Esophagus squamous epithelium (tissue), 5 donors: ENCODE measurements at places on chromosomes 6 and 20. TPM values are rescaled to one million over a fixed set of nuclear protein-coding genes. Genes with fewer than 3 reads are reported as not detected.

DNA sequence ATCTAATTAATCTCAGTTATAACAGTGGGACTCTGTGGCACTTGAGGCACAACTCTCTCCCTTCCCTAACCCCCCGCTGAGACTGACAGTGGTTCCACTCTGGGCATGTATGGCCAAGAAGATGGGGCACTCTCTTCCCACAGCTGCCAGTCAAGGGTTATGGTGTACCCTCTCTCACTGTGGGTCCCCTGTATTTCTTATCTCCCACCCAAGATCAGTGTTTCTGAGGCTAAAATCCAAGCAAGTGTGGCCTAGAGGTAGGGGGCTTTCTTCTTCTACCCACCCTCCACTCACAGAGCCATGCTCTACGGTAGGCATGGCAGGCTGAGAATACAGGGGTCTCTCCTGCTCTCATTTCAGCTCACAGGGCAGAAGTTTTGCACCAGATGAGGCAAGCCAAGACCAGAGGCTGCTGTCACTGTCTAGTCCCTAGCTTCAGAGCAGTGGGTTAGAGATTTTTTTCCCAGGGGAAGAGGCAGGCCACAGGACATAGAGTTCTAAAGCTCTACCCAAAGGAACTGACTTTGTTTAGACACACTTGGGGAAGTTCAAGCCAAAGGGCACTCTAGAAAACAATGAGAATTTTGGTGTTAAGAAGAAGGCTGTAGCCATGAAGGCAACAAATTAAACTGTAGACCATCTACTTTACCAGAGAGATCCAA, 31.7 kb upstream of the HINT3 start:
- DNase-seq: no peak

GRCh38 chr6:408599-409102, 17.1 kb downstream of the IRF4 start:
- no peak for DNase-seq

DNA sequence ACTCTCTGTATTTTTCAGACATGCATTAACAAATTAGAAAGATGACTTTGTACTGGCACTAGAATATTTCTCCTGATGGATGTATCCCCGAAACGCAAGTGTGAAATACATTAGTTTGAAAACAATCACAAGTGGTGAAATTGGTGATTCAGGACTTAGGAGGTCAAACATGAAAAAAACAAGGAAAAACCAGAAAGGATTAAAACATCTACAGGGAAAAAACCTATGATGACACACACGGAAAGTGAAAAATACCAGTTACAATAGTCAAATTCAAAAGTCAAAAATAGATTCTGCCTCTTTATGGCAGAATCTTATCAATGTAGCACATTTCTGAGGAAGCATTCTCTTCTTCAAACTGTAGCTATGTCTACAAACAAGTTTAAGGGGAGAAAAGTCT, 129.0 kb upstream of the SGK1 start:
- DNase-seq: no peak

The RAB44 gene
- not detected for total RNA-seq

The CLPSL1 gene
- total RNA-seq: not detected

DNA sequence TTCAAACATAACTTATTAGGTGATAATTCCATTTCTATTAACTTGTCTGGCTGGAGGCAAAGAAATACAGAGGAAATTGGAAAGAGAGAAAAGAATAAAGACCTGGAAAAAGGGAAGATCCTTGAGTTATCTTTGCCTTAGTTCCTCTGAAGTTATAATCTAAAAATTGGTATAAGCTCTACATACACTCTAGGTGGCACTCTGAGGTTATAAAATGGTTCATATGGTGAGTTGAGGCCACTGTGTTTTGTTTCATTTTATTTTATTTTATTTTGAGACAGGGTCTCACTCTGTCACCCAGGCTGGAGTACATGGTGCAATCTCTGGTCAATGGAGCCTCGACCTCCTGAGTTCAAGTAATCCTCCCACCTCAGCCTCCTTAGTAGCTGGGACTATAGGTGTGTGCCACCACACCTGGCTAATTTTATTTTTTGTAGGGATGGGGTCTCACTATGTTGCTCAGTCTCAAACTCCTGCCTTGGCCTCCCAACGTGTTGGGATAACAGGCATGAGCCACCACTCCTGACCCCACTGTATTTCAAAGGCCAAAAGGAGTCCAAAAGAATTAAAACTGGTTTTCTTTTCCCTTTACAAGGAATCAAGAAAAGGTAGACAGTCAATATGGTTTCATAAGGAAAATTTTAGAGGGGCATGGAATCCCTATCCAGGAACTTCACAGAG, 19.4 kb downstream of the GPX6 start:
- no peak for DNase-seq

The CTAGE9 gene
- not detected for total RNA-seq

GRCh38 chr20:39640147-39640546, 678.0 kb downstream of the DHX35 start:
- DNase-seq: no peak

DNA sequence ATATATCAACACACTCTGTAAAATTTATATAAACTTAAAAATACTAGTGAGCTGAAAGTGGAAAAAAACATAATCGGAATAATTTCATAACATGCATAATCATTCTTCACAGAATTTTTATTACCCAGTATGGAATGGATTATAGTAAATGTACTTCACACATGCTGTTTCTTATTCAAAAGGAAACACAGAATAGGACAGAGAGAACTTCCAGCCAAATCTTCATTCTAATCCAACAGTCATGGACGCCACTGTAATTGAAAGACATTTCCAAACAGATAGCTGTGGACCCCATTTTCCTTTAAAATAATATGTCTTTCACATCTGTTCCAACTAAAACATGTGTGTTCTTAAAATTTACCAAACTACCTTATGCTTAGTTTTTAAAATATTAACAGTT, 126.6 kb upstream of the RUNX2 start:
- DNase-seq: no peak

DNA sequence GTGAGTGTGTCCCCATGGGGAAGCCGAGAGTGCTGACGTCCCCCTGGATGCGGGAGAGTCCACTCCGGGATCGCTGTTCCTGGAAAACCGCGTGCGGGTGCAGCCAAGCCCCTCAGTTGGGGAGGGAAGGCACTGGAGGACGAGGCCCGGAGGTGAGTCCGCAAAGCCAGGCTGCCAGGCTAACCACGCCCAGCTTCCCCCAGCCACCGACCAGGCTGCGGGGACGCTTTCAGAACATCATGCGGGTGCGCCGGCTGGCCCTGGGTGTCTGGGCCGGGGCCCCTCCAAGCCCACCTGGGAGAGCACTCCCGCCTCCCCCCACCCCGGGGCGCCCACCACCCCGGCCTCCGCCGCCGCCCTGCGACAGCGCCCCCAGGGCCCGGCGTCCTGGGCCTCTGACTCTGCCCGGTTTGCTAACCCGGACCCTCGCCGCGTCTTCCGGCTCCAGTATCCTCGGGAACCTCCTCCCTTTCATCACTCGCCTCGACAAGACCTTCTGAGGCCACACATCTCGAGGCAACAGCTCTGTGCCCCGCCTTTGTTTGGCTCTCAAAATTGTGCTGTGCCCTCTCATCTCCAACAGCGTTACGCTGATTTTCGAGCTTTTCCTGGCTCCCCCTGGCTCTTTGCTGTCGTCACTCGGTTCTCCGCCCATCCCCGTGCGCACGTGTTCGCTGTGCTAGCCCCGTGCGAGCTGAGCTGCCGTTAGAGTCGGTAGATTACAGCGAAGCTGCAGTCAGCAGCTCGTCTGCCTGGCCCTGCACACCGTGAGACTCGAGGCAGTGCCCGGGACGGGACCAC, 47.1 kb upstream of the ENTPD6 start:
- no peak for DNase-seq

The PAQR8 gene
- total RNA-seq: 1.7 TPM

GRCh38 chr20:17558154-17558940, 11.5 kb upstream of the DSTN start:
- DNase-seq: no peak

- no peak for DNase-seq
These were observed 17.8 kb downstream of the QKI start for GRCh38 chr6:163432300-163432699.

GRCh38 chr20:22946596-22946995, 88.5 kb upstream of the SSTR4 start:
- DNase-seq: no peak

The POPDC3 gene
- not detected for total RNA-seq

GRCh38 chr20:62118113-62119043, 3.9 kb upstream of the LSM14B start:
- no peak for DNase-seq

The WFDC2 gene
- total RNA-seq: not detected

DNA sequence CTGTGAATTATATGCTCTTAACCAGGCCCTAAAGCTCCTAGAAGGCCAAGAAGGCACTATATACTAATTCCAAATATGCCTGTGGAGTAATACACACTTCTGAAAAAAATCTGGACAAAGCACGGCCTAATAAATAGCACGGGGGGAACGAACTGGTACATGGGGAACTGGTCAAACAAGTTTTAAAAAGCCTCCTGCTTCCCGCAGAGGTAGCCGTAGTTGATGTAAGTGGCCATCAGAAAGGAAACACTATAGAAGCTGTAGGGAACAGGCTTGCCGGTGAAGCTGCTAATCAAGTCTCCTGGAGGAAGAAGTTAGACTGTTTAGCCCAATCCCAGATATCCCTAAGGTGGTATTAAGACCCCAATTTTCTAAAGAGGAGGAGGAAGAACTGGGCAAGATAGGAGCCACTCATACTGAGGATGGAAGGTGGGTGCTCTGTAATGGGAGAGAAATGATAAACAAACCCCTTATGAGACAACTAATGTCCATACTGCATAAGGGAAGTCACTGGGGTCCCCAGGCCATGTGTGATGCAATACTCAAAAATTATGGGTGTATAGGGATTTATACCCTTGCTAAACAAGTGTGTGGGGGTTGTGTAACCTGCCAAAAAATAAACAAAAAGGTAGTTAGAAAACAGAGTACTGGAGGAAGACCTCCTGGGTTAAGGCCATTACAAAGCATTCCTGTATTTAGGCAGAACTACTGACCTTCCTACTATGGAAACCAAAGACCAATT, 27.1 kb upstream of the ZNF318 start:
- DNase-seq: no peak

DNA sequence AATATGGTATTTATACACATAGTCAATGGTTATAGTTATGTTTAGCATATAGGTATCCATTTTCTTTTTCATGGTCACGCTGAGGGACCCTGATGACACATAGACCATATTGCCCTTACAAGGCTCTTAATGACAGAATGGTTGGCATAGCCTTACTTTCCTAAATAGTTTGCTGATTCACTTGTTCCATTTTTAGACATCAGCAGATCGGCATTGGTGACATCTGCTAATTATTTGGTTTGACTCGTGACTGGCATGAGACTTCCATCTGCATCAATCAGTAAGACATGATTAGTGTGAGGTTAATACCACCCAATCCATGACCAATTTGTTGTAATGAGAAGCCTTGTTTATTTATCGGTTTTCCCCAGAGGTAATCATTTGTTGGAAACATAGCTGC, 309.7 kb downstream of the ALDH8A1 start:
- DNase-seq: no peak

DNA sequence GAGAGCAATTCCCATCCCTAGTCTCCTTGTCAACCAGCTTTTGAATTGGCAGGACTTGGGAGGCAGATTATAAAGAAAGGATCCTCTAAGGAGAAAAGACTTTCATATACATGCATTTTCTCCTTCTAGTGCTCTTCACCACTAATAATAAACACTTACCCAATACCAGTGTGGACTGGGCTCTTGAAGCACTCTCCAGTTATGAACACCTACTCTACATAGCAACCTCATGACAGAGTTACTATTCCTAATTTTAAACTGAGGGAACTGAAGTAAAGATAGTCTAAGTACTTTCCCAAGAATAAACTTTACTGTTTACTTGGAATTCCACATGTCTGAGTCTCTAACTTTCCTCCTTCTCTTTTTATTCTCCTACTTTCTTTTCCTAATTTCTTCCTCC, 4.8 kb downstream of the COL9A1 start:
- no peak for DNase-seq

DNA sequence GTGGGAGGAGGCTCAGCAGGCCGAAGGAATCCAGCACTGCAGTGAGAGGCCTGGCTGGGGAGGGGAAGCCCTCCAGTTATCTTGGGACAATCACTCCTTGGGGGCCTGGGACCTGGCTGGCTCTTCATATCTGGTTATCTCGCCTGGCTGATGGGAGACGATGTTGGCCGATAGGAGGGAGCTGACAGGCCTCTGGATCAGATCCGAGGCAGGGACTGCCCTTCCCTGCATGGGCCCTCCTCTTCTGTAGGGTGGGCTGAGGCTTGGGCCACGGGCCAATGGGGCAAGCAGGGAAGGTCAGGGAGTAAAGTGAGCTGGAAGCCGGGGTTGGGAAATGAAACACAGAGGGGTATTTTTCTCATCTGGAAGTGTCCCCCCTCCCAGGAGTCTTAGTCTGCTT, 25.2 kb downstream of the MANBAL start:
- DNase-seq: no peak

The KHDRBS2 gene
- total RNA-seq: not detected

The CLVS2 gene
- under 0.01 TPM for total RNA-seq

- no peak for DNase-seq
These were observed 102.3 kb downstream of the LYRM2 start for GRCh38 chr6:89536231-89536630.

DNA sequence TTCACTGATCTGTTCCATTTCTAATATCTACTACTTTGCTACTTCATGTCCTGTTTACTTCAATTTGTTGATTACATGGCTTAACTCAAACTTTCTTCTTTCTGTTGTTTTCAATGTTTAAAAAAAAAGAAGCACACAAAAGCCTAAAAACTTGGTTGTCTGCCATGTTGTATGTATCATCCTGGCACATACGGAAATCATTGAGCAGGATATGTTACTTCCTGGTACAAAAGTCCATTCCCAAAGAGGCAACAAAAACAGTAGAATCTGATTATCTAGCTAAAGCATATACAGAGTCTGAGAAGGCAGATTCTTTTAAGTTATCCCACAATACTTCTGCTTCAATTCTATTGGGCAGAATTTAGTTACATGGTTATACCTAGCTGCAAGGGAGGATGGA, 14.5 kb upstream of the COL12A1 start:
- DNase-seq: no peak

DNA sequence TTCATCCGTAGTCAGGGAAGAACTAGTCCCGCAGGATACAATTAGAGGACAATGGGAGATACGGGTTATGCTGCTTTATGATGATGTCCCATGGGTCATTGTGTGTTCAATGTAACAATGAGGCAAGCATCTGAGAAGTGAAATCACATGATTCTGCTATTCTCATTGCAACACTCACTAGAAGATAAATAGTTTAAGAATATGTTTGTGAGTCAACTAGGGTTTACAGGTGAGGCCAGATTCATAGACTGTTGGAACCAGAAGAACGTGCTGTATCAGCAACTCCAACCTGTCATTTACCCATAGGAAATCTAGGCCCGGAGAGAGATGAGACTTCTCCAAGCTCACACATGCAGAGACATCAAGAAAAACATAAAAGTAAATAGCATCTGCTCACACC, 80.8 kb downstream of the SCML4 start:
- DNase-seq: no peak

GRCh38 chr6:92979281-92979680, 440.1 kb downstream of the EPHA7 start:
- DNase-seq: no peak

The TAAR1 gene
- not detected for total RNA-seq

The MCCD1 gene
- not detected for total RNA-seq

- DNase-seq: no peak
These were observed 255.4 kb upstream of the HSF2 start for GRCh38 chr6:122143813-122144601.
